ENCODE measurements at places on chromosomes 12 and 14. TPM values are rescaled to one million over a fixed set of nuclear protein-coding genes. Genes with fewer than 3 reads are reported as not detected.

GRCh38 chr12:72502546-72502945, 230.4 kb downstream of the TRHDE start:
- no peak for DNase-seq

- DNase-seq, result no peak
Measured at GRCh38 chr12:50062728-50063460, 5.5 kb downstream of the ASIC1 start.

DNA sequence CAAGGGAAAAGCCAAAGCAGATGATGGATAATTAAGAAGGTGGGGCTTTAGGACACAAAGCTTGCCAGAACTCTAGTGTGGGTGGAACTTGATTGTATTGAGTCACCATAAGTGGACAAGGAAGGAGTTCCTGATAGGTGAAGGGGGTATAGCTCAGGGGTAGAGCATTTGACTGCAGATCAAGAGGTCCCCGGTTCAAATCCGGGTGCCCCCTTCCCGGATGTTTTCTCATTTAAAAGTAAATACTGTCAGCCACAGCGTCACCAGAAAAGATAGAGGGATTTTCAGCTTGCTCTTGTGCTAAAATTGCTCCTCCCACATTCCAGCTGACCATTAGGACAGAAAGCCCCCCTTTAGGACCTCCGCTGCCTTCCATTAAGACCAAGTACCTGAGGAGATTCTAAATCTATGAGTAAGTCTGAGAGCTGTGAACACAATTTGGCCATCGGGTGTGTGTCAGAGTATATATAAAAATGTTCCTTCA, 36.6 kb downstream of the DCAF4 start:
- no peak for DNase-seq

Gene P2RX7
- total RNA-seq, result 2.7 TPM

Gene COL2A1
- 0.78 TPM for total RNA-seq

DNA sequence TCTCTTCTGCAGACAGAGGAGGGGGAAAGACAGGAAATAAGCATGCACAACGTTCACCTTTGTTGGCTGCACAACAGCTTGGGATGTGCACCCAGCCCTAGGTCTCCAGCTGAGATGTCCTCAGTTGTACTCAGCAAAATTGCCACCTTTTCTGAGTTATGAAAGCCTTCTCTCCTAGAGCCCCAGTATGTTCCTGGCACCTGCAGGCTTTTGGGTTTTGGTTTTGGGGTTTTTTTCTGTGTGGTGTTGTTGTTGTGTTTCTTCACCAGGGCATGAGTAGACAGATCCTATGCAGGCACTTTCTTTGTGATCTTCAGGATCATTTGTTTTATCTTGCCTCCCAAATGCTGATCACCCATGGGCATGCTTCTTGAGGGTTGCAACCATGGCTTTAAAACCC, 463.4 kb downstream of the DPF3 start:
- DNase-seq, result no peak

Gene ABHD4
- 3.4 TPM for total RNA-seq

- DNase-seq, result no peak
Measured at GRCh38 chr14:65277580-65278270, 134.8 kb upstream of the FUT8 start.

DNA sequence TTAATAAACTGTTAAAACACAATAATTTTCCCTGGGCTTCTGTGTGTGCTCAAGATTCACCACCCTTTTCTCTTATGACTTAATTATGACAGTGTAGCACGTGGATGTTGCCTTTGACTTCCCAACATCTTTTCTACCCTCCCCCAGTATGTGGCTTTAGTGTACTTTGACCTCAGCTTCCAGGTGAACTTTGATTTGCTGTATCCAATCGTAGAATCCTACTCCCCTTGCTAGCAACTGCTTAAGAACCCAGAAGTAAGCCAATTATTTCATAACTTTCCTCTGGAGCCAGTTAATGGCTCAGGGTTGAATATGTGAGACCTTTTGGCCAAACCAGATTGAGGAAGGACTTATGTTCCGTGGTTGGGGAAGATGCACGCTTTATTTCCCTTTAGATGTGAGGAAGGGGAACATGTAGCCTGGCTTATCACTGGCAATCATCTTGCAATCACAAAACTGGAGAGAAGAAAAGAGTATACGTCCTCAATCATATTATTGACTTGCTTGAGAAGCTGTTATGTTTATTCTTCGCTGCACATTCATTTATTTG, 259.6 kb upstream of the ATP2B1 start:
- DNase-seq, result no peak

DNA sequence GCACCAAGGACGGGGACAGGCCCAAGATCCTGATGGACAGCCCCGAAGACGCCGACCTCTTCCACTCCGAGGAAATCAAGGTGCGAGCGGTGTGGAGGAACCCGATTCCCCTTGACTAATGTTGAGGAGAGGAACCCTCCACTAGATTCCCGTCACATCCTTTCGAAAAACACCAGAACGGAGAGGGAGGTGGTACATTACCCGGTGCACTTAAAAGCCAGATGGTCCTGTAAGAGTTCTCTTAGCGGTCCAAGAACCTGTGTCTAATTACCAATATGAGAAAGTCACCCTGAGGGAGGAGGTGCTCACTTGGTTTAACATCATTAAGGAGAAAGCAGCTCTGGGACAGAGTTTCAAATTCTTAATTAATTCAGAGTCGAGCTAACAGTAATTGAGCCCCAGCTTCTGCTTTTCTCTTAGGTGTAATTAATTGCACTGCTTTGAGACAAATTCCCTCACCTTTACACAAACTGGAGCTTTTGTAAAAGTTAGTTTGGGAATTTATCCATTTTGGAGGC, 450 bp downstream of the PRKAB1 start:
- no peak for DNase-seq

GRCh38 chr14:55075628-55076175, 24.3 kb downstream of the MAPK1IP1L start:
- DNase-seq, result no peak

Gene FOXN4
- 0.16 TPM for total RNA-seq

Gene C12orf43
- 13.6 TPM for total RNA-seq

DNA sequence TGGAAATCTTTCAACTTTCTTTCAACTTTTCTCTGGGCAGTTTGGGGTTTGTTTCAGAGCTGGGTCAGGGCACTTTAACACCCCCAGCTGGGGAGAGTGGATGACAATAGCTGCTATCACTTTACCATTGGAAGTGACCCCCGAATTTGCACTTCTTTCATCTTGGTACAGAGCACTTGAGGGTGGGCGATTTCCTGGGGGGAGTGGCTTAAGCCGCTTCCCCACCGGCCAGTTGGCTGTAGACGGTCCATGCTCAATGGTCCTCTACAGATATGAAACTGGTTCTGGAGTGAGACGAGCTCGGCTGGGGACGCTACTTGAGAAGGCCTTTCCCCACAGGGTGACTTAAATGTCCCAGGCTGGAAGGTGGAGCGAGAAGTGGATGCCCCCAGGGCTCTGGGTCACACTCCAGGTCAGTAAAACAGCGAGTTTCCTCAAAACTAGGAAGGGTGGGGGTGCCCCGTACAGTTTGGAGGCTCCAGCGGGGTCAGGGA, at the start of gene VRTN:
VRTN (plus strand) TSS at position 231 of the 494 bp plus-strand sequence. CDS start 8,313 bp downstream, outside the sequence.
- no peak for DNase-seq

GRCh38 chr12:120116441-120116791, at the start of gene RAB35:
RAB35 (minus strand) TSS chr12:120116753; CDS start chr12:120116650, 103 bp downstream.
- no peak for DNase-seq

- DNase-seq, result no peak
Measured at GRCh38 chr12:29945904-29946303, 162.2 kb upstream of the TMTC1 start.

Gene SLC2A3
- 57.1 TPM for total RNA-seq

Gene KCNH5
- total RNA-seq, result 23.9 TPM

Gene LRCOL1
- not detected for total RNA-seq

DNA sequence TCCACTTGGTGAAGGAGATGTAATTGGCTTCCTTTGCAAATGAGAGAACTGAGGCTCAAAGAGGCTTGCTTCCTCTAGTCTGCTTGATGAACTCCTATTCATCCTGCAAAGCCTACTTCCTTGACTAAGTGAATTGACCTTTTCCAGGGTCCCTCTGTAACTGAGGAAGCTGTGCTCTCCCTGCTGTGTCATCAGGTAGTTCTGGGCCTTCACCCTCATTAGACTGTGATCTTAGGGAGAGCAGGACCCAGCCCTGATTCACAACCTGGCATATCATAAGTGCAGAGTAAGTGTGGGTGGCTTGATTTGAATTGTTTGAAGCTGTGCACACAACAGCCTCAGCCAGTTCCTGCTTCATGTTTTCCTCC, 16.3 kb downstream of the ASB2 start:
- DNase-seq, result no peak

DNA sequence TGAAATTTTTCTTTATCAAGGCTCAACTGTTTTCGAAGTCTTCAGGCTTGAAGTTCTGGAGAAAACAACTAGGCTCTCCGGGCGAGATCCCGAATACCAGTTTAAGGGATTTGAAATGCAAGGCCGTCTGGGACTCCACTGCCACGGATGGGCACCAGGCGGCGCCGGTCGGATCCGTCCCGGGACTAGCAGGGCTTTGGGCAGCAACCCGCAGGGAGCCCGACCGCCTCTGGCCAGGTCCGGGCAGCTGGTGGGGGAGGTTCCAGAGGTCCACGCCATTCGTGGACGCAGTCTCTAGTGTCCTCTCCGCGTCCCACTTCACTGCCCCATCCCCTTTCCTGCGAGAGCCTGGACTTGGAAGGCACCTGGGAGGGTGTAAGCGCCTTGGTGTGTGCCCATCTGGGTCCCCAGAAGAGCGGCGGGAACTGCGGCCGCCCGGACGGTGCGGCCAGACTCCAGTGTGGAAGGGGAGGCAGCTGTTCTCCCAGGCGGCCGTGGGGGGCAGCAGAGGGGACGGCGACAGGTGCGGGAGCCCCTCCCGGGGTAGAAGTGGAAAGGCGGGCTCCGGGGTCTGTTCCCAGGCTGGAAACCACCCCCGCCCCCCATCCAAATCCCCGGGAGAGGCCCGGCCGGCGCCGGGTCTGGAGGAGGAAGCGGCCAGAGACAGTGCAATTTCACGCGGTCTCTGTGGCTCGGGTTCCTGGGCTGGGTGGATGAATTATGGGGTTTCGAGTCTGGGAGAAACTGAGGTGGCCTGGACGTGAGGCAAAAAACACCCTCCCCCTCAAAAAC, 838 bp upstream of the ERBB3 start:
- peak; percentile 74 for DNase-seq

Gene CAPS2
- 10.0 TPM for total RNA-seq

Gene ZNF664
- total RNA-seq, result 67.5 TPM

Gene RPGRIP1
- total RNA-seq, result 0.16 TPM

- DNase-seq, result no peak
Measured at GRCh38 chr12:78530100-78530765, 334.3 kb upstream of the SYT1 start.

DNA sequence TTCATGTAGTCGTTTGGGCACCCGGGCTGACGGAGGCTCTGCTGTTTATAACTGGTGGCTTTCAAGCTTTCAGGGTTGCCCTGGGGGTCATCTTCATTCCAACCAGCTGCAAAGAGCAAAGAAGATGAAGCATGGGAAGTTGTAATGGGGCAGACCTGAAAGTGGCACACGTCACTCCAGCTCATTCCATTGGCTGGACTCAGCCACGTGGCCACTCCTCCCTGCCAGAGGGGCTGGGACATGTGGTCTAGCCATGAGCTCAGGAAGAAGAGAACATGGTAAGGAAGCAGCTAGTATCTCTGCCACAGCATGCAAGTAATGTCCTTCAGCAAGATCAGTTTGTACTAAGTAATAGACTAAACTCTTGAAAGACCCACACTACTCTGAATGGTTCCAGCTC, 51.7 kb upstream of the FERMT2 start:
- no peak for DNase-seq

DNA sequence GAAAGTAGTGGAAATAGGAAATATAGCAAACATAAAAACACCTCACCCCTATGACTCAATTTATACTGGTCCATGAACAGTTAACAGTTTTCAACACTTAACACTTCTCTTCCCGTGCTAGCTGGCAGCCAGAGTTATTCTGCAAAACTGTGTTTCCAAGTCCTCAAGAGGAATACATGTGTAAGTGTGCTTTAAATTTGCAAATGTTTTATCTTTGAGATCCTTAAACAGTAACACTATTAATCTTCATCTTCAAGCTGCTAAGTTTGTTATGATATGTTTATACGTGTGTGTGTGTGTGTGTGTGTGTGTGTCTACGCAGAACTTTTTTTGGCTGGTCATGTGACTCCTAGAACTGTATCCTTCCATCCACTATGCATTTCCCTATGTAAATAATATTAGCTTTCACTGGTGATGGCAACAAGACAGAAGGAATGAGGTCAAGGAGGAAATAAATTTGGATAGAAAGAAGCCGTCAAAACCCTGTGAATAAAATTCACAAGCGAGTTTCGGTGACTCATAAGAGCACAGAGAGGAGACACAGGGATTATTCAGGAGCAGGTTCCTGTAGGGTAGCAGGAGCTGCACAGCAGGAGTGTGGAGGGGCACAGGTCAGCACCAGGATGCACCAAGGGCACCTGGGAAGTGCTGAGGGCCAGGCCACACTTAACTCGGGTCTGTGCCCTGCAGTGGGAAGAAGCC, 105.9 kb upstream of the ETV6 start:
- no peak for DNase-seq
